ENCODE measurements at places on chromosomes 1 and 21.

GRCh38 chr21:36471254-36471723 lies 8.6 kb downstream of the CLDN14 start:
- no peak for DNase-seq

DNA sequence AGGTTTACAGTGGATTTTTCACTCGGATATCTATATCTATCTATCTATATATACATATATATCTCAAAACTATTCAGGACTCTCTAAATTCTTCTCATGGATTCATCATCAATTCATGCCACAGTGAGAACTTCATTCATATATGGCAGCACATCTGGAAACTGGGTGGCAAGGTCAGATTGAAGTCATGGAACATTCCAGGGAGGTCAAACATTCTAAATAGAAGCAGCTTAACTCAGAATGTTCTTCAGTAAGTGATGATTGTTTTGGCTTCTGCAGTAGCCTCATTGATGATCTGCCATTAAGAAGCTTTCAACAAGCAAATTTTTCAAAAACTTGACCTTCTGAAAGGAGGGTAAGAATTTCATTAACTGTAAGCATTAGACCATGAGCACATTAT lies 46.9 kb upstream of the ADAMTS1 start:
- DNase-seq: no peak

- no peak for DNase-seq
Observed at GRCh38 chr1:52239708-52240001, 97.8 kb downstream of the ZFYVE9 start.

DNA sequence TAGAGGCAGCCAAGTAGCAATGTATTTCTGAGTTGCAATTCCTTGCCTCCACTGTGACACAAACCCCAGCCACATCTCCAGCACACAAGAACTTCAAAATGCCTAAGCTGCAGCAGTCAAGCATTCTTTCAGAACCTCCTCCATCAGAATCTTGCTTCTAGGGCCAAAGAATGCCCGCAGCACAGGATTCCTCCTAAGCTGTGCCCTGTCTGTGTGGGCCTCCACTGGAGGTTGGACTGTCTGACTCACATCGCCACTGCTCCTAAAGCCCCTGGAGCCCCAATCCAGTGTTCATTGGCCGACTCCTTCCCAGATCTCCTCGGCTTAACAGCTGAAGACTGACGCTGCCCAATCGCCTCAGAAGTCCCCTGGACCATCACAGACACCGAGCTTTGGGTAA lies 43.2 kb upstream of the SERTAD4 start:
- DNase-seq: no peak

- DNase-seq: no peak
Observed at GRCh38 chr1:227343727-227344551, 25.6 kb upstream of the CDC42BPA start.

DNA sequence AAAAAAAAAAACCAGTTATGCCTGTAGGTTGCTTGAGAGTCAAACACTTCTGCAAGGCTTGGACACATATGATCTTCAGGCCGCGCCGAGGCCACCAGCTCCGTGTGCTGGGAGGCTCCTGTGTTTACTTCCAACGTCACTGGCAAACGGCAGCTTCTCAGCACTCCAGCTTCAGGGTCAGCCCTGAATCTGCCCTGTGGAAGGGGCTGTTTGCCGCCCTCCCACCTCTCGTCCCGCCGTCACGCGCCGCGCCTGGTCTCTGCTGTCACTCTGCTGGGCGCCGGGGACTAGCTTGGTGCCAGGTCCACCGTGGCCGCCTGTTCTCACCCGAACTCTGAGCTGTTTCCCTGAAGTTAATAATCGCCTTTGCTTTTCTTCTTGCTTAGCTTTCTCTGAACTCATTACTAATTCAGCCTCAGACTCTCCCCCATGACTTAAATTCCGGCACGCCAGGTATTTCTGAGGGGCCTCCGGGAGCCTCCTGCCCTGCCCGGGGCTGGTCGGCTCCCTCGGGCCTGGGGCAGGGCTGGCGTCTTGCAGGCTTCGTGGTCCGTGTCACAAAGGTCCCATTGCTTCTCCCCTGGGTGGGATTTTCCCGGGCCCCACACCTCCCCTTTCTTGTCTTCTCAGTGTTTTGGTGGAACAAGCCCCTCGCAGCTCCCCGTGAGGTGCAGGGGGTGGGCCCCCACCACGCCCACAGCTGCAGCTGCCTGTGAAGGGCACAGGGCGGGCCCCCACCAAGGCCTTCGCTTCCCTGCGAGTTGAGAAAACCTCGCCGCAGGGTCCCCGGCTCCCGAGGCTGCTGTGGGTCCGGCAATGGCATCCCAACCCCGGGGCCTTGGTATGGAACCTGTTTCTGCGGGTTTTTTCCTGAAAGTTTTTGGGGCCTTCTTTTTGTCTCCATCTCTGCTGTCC lies 14.6 kb upstream of the C1orf159 start:
- no peak for DNase-seq

- DNase-seq: no peak
Observed at GRCh38 chr1:37922767-37923550, 23.9 kb downstream of the INPP5B start.

DNA sequence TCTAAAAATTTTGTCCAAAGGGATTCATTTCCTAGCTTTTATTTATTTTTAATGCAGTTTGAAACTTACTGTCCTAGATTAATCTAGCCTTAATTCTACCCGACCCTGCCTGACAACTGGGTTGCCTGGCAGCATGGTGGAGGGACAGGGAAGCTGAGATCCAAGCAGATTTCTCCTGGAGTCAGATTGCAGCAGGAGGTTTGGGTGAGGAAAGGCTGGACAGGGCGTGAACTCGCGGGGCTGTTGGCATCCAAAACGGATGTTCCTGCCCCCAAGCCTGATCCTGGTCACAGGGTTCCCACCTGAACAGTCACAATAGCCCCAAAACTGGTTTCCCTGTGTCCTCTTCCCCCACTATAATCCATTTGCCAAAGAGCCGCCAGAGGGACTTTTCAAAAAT lies 23.2 kb downstream of the TCEA3 start:
- DNase-seq: no peak

GRCh38 chr1:178388418-178389145 lies 108.2 kb downstream of the CLEC20A start:
- DNase-seq: no peak

DNA sequence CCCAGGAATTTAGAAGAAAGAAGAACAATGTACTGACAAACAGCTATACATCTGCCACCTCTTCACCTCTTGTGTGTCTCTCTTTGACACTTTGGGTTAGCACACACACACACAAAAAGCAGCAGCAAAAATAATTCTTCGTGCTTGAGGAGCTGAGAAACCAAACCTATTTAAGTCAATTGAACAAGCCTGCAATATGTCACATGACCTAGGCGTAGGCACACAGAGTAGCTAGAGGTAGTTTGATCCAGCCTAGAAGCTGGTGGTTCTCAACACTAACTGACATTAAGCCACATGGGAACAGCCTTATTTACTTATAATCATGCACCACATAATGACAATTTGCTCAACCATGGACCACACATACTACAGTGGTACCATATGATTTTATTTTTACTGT lies 32.3 kb downstream of the RRAGC start:
- DNase-seq: no peak

- no peak for DNase-seq
Observed at GRCh38 chr1:190226006-190226405, 251.7 kb downstream of the BRINP3 start.

GRCh38 chr21:21076051-21076450 lies 77.8 kb downstream of the NCAM2 start:
- DNase-seq: no peak

DNA sequence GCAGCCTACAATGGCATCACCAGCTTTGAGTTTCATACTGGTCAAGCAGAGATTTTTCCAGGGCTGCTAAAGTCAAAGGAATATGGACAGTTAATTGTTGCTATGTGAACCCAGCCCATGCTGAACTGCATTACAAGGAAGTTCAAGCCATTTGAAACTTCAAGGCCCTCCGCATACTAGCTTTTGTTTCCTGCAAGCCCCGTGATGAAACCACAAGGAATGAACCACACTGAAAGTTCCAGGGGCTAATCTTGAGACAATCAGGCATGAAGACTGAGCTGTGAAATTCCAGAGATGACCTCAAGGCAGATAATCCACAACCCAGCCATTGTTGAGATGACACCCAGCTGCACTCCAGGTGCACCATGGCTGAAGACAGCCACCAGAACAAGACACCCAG lies 180.8 kb downstream of the C1orf21 start:
- DNase-seq: no peak

DNA sequence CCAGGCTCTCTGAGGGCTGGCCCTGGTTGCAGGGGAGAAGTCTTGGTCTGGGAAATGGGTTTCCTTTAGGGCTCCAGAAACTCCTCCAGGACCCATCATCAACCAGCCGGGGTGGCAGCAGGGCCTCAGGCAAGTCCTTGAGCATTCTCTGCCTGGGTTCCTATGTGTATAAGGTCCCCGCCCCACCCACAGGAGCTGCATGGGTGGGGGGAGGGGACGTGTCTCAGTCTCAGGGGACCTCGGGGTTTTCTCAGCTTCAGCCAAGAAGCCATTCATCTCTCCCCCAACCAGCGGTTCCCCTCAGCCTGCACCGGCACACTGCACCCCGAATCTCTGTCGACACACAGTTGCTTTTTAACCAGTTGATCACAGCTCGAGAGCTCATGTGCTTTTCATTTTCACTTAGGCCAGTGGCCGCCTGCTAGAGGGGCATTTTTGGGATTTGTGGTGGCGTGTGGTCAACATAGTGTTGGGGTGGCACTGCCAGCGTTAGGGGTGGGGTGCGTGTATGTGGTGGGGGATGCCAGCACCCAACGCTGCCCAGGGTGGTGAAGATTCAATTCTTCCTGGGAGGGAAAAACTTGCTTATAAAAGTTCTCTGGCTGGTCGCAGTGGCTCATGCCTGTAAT lies 6.5 kb downstream of the RUNX3 start:
- no peak for DNase-seq

DNA sequence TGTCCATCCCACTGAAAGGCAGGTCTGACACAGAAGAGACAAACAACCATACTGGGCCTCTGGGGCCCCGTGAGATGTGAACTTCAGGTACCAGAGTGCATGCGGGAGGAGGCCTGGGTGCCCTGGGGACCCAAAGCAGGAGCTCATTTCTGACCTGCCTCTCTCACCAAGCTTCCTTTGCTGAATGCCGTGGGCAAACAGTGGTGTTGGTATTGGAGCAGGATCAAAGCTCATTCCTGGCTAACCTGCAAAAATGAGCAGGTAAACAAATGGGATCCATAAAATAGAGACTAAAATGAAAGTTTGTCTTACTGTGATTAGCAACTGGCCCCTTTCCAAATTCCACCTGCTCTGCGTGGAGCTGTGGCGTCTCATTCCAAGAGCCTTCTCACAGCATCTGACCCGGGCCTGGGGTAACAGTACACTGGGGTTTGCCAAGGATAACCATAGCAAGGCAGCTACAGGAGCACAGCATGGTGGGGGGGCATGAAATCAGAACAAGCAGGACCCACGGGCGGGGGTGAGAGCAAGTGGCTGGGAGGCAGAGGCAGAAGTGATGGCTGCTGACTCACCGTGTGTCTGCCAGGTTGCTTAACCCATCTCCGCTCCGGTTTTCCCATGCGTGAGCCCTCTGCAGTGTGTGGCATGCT lies 103.6 kb downstream of the KIF26B start:
- DNase-seq: no peak

DNA sequence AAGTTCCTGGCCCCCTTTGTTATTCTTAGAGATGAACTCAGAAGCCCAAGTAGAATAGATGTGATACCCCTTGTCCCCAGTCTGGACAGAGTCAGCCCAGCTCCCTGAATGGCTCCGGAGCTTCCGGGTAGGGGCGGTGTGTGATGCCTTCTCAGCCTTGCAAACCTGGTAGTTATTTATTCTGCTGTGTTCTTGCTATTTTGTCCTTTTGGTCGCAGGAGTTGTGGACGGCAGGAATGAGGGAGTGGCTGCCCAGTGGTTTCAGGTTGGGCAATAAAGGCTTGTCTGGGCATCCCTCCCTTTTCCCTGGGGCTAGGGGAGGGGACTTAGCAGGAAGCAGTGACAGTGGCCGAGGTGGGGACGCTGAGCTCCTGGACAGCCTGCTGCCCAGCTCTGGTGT lies 2.8 kb downstream of the PTPRU start:
- no peak for DNase-seq

GRCh38 chr1:169109561-169110134 lies 3.2 kb downstream of the ATP1B1 start:
- no peak for DNase-seq

Measured in activated T-cell treated with anti-CD3 and anti-CD28 coated beads for 24 hours (primary cell).